ENCODE measurements at places on chromosomes 7 and 10.
A peak's percentile ranks its signal among the peaks of the same experiment; 100 is the strongest.

DNA sequence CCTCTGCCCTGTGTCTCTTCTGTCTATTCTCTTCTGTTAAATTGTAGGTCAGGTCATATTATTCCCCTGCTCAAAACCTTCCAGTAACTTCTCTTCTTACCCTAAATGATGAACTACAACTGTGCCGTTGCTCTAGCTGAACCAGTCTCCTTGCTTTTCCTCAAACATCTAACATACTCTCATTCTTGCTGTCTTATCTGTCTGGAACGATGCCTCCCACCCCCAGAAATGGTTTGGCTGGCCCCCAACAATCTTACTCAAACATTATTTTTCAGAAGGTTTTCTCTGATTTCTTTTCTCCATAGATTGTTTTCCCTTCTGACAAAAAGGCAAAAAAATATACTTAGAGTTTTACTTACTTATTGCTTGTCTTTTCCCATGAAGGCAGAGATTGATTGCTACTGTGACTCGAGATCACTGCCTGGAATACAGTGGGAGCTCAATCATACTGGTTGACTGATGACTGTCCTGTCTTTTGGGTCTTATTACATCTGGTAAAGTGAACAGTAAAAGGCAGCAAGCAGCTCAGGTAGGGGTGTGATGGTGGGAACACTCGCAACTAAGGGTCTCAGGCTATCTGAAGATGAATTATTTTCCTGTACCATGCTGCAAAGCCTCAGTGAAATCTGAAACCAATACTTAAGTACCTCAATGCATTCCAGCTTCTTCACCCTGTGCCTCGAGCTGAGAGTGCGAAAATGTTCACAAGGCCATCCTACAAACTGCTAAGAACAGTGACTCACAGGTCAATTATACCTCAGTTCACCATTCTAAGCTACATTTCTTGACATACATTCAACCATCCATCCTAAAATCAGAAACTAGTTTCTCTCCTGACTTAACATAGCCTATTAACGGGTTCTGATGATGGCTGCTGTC is 67.6 kb downstream of the DNMBP start:
- DNase-seq: peak; percentile 68

- no peak for DNase-seq
Measured at GRCh38 chr7:101618916-101619315, 10.2 kb downstream of the MYL10 start.

- DNase-seq: no peak
Measured at GRCh38 chr7:53428045-53428444, 392.6 kb downstream of the POM121L12 start.

DNA sequence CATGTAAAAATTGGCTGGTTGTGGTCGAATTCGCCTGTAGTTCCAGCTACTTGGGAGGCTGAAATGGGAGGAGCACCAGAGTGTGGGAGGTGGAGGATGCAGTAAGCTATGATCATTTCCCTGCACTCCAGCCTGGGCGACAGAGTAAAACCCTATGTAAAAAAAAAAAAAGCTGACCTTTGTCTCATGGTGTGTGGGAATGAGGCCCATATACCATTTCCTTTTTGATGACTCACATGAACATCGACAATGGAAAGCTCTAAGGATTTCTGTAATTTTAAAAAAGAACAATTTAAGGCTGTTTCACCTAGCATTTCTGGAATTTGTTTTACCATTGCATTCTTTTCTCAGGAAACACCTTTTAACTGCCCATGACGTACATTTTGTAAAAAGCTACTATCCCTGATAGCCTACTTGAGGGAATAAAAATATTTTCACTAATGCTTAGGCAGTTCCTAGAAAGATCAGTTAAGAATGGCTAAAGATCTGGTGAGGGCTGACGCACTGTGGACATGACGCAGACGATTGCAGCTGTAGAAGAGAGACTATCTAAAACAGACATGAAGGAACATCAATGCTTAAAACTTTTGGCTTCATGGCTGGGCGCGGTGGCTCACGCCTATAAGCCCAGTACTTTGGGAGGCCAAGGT is 400.6 kb upstream of the IGFBP3 start:
- peak; percentile 81 for DNase-seq

DNA sequence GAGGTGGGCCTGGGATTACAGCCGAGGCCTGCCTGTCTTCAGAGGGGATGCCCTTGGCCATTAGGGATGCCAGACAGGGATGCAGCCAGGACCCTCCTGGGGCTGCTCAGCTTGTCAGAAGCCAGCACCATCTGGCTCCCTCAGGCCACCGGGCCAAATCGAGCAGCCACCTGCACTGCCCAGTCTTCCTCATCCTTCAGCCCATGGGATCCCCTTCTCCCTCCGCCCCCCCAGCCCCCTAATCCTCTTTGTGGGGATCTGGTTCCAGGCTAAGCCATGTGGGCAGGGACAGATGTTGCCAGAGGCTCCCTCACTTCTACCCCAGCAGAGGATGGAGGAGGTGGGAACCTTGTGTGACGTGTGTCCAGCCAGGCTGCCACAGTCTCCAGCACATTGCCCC is 137.4 kb upstream of the PPIF start:
- DNase-seq: no peak

DNA sequence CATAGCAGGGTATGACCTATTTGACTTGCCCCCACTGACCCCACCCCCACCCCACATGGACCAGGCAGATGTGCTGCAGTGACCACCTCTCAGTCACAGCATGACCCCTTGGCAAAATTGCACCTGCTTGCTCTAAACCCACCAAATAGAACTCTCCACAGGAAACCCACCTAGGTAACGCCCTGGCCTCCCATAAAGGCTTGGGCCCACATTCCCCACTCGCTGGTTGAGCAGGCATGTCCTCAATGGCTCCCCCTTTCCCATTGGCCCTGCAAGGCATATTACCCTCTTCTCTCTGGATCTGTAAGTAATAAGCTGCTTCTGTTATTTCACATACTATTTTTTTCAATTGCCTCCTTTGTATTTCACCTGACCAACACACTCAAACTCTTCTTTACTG is 2.7 kb downstream of the IFIT1 start:
- DNase-seq: no peak

DNA sequence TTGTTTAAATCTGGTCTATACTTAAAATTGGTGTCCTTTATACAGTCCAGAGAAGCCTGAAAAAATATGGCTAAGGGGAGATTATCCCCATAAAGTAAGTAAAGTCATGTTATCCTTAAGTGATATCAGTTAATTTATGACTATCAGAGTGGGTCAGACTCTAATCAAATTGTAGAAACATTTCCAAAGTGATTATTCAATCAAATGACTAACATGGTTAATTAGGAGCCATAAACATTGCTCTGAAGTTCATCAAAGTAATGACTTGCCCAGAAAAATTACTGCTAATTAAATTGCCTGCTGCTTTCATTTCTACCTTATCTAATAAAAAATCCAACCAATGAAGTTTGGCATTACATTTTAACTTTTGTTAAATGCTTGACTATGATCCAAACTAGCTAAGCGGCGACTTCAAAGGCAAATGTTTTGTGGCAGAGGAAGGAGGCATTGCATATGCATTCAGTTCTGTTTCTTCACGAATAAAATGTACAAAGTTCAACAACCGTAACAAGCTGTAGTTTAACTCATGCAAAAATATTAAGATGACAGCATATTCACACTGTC is 76.7 kb downstream of the ETV1 start:
- DNase-seq: no peak

- peak; percentile 95 for DNase-seq
Measured at GRCh38 chr7:47669178-47669891, 87.4 kb upstream of the TNS3 start.

DNA sequence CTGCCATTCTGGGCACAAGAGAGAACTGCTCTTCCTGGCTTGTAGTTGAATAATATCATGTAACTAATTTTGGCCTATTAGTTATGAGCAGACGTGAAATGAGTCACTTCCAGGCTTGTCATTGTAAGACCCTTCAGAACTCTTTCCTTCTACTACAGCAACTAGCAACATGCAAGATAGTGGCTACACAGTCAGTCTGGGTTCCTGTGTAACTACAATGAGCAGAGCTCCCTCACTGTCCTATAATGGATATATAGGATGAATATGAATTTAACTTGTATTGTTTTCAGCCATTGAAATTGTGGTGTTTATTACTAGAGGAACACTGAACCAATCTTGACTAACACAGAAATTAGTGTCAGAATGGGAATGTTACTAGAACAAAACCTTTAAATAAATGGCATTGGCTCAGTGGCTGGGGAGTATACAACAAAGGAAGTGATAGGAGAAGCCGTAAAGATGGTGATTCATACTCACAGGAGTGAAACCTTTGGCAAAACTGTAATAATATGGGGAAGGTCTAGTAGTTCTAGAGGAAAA is 2.9 kb upstream of the MTPN start:
- DNase-seq: peak; percentile 55

GRCh38 chr7:151894111-151895007 is 17.4 kb upstream of the PRKAG2 start:
- no peak for DNase-seq

GRCh38 chr7:107161415-107161814 is 7.4 kb upstream of the HBP1 start:
- DNase-seq: no peak

DNA sequence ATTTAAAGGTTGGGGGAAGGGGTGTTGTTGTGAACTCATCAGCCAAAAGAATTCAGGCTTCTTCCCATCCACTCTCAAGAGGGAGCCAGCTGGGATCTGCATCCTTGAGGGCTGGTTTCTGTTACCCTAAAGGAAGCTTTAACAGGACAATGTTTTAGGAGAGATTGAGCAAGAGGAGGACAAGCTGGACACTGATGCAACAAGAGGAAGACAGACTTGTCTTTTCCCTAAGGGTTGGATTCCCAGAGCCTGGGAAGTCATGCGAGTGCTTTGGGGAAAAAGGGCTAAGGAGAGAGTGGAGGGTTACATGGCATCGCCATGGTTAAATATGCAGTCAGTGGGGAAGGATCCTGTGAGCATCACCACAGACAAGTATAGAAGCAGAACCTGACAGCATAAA is 47.6 kb upstream of the PDE1C start:
- no peak for DNase-seq

DNA sequence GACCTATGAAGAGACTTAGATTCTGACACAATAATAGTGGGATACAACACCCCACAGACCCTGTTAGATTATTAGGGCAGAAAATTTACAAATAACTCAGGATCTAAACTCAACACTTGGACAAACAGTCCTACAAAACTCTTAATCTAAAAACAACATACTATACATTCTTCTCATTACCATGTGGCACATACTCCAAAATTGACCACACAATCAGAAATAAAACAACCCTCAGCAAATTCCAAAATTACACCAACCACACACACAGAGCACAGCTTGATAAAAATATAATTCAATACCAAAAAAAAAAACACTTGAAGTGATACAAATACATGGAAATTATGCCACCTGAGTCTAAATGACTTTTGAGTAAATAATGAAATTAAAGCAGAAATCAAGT is 7.8 kb downstream of the ZNF680 start:
- no peak for DNase-seq

DNA sequence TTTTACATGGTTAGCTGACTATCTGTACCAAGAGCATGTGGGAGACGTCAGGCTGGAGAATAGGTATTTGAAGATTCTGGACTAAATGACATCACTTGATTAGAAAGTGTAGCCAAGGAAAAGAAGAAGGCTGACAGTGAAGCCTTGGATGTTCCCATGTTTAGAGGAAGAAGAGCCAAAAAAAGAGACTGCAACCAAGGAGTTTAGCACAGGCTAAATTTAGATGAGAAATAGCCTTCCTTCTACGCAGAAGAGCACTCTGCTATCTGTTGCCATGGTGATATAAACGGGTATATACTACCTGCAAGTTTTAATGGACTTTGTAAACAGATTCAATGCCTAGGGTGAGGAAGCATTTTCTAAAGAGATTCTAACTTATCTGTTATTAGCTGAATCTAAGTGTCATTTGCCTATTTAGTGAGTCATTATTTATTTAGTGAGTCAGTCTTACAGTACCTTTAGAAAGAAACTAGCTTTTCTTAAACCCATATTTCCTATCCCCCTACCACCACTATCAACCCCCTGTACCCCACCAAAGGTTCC is 69.8 kb downstream of the CDK6 start:
- peak; percentile 42 for DNase-seq

GRCh38 chr7:149733924-149734790 is 39.2 kb downstream of the ZNF467 start:
- no peak for DNase-seq

GRCh38 chr10:124176349-124177179 is 83.2 kb upstream of the CHST15 start:
- peak; percentile 92 for DNase-seq

GRCh38 chr10:79348640-79348988 is 1.3 kb downstream of the PPIF start:
- DNase-seq: no peak

DNA sequence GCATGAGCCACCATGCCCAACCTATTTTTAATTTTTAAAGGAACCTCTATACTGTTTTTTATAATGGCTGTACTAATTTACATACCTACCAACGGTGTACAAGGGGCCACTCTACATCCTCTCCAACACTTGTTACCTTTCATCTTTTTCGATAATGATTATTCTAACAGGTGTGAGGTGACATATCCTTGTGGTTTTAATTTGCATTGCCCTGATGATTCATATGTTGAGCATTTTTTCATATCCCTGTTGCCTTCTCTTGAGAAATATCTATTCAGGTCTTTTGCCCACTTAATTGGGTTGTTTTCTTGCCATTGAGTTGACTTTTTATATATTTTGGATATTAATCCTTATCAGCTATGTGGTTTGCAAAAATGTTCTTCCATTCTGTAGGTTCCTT is 167.0 kb downstream of the CTTNBP2 start:
- DNase-seq: no peak

DNA sequence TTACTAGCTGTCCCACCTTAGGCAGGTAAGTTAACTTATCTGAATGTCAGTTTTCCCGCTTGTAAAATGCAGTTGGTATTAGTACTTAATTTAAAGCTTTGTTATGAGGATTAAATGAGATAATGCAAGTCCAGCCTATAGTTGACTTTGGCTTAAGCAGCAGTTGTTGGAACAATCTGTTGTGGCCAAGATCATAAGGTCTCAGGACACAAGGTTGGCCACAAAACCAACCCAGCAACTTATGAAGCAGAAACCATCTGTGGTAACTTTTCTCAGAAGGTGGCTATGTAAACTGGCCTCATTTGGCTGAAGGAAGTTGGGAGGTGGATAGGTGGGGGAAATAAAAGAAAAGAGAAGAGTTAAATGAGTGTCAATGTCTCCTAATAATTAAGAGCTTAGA is 29.4 kb downstream of the ENTPD1 start:
- no peak for DNase-seq

- DNase-seq: no peak
Measured at GRCh38 chr7:30430777-30431176, 47.8 kb downstream of the NOD1 start.

DNA sequence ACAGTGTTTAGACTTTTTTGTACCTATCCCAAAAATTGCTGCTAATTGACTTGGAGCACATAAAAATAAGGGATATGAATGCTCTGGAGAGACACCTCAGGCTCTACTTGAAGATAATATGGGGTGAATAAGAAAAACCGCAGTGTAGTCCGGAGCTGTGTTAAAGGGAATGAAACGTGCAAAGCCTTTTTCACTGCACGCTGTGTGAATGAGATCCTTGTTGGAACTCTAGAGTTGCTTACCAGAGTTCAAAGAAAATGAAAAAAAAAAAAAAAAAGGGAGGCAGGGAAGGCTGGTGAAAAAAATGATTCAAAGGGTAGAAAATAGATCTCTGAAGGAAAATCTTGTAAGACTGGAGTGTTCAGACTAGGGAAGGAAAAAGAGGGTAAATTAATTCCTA is 226.6 kb downstream of the LRMDA start:
- DNase-seq: no peak

- DNase-seq: no peak
Measured at GRCh38 chr10:10552948-10553347, 464.7 kb upstream of the CELF2 start.

- DNase-seq: peak; percentile 60
Measured at GRCh38 chr10:106615081-106615480, 549.4 kb downstream of the SORCS1 start.
